NCI-H524 (cell line): ENCODE measurements at places on chromosomes 11 and 22.

DNA sequence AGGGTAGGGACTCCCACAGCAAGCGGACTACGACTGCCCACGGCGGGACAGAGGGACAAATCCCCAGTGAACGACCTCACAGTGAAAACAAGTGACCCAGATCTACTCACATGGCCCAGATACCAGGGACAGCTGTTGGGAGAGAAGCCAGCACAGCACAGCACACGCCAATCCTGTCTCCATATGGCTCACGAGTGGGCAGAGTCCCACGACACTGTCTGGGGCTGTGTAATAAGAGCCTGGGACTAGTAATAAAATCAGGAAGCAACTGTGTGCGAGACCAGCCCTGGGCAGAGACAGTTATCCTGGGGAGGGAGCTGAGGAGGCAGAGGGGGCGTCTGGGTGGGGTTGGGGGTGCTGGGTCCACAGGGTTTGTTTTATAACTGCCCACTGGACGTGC is 385.0 kb downstream of the CTTN start:
- DNase-seq: no peak

- no peak for DNase-seq
Observed at GRCh38 chr11:36751996-36752395, 154.0 kb upstream of the RAG2 start.

DNA sequence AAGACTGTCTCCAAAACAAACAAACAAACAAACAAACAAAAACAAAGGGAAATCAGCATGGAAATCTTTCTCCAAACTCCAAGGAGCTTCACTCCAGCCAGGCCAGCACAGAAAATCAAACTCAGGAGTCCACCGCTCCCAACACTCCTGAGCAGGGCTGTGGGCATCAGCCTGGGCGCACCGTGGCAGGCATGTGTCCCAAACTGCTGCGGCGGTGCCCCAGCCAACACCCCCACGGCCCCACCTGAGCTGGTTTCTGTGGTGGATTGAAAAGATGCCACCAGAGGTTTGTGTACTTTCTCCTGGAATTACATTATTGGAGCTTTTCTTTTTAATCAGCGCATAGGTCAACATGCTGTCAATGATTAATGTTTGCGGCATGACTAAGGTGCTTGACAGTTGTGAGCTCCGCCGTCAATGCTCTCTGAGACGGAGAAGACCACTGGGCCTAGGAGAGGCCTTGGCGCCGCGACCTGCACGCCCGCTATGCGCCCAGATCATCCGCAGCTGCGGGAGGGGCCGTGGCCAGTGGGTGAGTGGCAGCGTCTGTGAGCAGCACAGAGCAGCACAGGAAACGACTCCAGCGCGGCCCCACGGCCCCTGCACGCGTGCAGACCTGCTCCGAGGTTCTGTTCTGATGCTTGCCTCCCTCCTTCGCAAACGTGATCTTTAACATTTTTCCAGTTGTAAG is 18.1 kb downstream of the DRD4 start:
- no peak for DNase-seq

GRCh38 chr11:123692961-123693360 is 38.5 kb upstream of the SCN3B start:
- no peak for DNase-seq

GRCh38 chr11:11963842-11964773 is 44.3 kb downstream of the DKK3 start:
- DNase-seq: no peak

GRCh38 chr22:38276166-38276565 is 3.4 kb upstream of the TMEM184B start:
- DNase-seq: no peak

DNA sequence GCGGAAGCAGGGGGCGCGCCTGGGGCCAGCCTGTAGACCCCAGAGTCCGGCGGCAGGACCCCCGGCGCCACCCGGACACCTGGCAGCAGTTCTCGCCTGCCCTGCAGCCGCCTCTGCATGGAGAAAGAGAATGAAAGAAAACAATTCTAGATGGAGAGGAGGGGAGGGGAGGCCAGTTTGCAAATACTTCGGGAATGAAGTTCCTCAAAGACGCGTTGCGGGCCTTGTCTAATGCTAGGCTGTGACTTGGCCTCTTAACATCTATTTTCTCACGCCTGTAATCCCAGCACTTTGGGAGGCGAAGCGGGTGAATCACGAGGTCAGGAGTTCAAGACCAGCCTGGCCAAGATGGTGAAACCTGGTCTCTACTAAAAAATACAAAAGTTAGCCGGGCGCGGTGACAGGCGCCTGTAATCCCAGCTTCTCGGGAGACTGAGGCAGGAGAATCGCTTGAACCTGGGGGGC is 2.1 kb upstream of the BARX2 start:
- DNase-seq: peak; percentile 10

DNA sequence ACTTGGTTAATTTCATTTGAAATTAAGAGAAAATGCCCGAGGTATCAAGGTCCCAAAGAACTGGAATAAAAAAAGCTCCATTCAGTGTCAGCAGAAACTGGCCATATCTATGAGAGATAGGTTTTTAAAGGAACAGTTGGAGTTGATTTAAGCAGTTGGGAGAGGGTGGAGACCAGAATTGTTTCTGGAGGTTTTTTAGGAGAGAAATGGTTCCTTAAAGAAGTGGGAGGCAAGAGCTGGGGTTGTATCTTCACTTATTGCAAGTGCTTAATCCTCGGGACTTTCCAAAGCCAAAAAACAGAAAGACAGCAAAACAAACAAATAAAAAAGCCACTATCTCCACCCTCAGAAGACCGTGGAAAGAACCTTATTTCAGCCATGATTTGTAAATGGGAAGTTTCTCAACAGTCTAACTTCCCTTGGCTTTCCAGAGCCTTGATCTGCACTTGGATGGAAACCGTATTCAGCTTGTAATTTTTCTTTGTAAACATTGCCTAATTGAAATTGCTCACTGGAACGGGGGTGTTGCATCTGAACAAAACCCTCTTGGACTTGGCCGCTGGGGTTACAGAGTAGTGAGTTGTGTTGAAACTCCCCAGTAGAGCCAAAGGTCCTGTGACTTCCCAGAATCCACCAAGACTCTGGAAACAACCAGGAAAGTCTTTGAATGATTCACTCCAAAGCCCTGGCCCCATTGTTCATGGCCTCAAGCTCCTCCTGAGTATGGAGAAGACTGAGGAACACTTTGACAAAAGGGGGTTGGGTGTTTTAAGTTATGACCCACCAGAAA is 115.6 kb downstream of the SLC1A2 start:
- no peak for DNase-seq

- DNase-seq: no peak
Observed at GRCh38 chr11:20046416-20046815, 113.9 kb downstream of the DBX1 start.

- DNase-seq: no peak
Observed at GRCh38 chr11:45341372-45341771, 55.2 kb upstream of the SYT13 start.

DNA sequence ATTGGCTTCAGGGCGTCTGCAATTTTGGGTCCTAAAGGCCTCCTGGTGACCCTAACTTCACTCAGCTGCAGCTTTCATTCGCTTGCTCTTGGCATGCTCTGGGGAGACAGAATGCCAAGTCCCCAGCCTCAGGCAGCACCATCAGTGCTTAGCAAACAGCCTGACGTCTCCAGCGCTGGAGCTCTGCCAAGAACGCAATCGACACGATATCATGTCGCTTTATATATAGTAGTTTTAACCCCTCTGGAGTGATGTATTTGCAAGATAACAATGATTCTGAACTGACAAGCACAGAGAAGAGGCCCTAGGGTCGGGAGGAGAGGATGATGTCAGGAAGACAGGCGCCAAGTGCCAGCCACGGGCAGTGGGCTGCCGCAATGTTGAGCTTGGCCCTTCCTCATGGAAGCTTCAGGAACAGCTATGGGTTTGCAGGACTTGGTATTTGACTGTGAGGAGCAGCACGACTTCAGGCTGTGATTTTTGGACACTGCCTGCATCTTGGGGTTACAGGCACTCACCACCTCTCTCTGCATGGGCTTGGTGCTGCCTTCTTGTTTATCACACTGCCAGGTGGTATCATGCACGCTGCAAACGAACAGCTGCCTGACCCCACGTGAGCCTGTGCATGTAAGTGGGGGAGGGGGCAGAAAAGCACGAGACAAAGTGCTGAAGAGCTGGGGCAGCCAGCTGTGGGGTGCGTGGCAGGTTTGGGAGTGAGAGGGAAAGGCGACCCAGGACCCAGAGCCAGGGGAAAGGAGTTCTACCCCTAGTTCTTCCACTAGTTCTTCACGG is 26.1 kb downstream of the B3GAT1 start:
- DNase-seq: peak; percentile 82

DNA sequence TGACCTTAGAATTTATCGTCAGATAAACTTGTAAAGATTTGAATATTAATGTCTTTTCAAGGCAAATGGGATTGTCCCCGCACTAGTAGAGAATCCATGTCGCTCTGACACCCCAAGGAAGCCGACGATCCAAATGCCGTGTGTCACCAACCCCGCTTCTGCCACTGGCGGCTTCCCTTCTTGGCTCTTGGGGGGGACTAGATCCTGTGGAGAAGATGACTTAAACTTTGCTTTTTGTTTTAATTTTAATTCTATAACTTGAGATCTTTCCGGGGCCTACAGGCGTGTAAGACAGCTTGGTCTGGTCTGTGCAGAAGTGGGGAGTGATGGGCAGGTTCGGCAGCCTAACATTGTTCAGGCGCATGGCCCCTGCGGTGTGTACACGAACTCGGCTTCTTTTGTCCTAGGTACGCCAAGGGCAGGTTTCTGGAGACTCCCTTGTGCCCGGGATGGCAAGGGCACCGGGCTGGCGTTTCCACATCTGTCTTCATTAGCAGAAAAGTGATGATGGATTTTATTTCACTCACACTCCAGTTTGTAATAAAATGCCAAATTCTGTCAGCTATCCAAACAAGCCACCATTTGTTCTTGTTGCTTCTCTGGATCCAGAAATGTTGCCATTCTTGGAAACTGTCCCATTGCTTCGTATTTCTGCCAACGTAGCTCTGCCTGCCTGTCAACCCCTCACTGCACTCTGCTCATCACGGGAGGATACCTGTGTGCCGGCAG is 6.7 kb downstream of the YDJC start:
- no peak for DNase-seq

DNA sequence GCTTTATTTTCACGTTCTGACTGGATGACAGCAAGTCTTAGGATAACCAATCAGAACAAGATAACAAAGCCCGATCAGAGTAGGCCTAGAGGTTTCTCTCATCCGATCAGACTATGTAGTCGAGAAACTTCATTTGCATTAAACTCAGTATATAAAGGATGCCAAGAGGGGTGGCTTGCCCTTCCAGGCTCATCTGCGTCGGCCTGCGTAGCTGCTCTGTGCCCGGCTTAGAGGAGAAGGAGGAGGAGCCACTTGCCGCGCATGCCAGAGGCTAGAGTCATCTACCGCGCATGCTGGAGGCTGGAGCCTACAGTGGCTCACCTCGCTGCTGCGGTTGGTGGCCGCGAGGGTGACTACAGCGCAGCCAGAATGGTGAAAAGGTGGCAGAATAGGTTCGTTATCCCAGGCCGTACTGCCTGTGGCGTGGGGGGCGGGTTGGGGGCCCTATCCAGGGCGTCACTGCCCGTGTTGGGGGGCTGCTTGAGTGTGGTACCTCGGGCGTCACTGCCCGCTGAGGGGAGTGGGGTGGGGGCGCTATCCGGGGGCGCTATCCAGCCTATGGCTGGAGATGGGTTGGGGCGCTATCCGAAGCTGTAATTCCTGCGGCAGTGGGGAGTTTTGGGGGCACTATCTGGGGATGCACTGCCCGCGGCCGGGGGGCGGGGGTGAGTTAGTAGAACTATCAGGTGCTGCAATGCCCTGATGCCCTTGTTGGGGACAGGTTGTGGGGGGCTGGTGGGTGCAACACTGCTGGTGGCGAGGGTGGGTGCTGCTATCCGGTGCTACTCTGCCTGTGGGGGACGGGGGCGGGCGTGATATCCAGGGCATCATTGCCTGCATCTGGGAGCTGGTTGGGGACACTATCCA is at the start of gene RFPL2:
Gene RFPL2 (minus strand): TSS at position 218 of the 867 bp plus-strand sequence. CDS start 2,622 bp downstream, outside the sequence.
- peak; percentile 86 for DNase-seq

DNA sequence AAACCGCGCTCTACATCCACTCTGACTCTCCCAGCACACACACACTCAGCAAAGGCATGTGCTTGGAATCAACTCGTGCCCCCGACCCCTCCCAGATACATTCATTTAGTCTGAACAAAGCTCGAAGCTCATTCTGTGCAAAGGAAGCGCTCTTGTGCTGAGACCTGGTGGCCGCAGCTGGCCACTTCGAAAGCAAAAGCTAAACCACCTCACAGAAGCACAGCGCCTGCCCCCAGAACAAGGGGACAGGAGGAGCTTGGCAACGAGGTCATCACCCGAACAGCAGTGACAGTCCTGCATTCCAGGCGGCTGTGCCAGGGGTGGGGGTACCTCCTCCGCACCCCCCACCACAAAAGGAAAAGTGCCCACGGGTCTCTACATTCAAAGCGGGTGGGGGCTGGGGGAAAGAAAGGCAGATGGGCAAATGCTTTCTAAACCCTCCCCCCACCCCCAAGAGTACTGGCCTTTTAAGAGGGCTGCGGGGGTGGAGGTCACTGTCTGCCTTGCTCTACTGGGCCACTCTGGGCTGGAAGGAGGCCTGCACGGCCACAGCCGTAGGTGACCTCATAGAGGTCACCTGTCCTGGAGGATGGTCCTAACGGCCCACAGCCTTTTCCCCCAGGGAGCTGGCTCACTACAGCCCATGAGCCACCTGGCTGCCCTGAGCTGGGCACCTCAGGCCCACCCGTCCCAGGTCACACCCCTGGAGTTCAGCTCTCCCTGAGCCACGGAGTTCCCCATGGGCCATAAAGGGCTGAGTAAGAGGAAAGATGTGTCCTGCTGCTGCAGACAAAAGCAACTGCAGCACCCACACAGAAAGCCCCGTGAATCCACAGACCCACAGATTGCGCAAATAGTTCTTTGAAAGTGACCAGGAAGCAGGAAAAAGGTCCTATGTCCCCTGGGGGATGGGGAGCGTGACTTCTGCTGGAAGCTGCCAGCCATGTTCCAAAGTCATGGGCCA is 21.3 kb downstream of the CBX7 start:
- no peak for DNase-seq

GRCh38 chr11:61141601-61142028 is 19.6 kb downstream of the VPS37C start:
- no peak for DNase-seq

DNA sequence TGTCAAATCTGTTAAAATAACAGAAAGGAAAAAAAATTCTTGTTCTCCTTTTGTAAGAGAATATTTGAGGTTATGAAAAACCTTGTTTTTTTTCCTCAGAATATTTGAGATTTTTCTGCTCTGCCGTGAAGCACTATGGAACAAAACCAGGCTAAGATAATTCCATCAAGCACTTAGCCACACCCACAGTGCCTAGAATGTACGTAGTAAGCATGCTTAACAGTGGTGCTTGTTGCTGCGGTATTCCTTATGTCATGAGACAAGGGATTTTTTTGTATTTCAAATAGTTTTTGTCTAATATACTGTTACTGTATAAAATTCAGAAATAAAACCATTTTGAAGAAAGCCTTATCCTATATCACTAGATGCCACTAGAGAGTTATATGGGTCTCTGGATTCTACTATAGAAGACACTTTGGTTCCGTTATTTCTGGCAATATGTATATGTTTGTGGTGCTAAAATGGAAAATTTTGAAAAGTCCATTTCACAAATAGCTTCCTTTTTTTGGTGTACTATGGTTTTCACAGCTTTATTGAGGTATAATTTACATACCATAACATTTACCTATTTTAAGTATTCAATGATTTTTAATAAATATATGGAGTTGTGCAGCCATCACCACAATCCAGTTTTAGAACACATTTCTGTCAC is 23.7 kb downstream of the PDHX start:
- DNase-seq: no peak
